ENCODE measurements at places on chromosomes 3 and 15.
A peak's percentile ranks its signal among the peaks of the same experiment; 100 is the strongest.

GRCh38 chr3:9500108-9501050 lies 53.2 kb downstream of the LHFPL4 start:
- DNase-seq = peak; percentile 98

DNA sequence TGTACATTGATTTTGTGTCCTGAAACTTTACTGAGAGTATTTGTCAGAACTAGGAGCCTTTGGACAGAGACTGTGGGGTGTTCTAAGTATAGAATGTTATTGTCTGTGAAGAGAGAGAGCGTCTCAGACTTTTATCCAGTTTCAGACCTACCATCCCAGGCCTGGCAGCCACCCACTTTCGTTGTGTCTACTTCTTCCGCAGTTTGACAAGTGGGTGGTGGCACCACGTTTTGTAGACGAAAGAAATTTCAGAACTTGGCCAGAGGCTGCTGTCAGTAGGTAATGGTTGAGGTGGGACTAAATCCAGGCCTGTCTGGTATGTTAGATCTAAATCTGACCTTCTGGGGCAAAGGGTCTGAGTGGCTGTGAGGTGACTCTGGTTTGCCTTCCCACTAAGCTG lies 13.4 kb upstream of the TRAK1 start:
- DNase-seq = no peak

- no peak for DNase-seq
Measured at GRCh38 chr3:195133013-195133412, 137.9 kb downstream of the XXYLT1 start.

DNA sequence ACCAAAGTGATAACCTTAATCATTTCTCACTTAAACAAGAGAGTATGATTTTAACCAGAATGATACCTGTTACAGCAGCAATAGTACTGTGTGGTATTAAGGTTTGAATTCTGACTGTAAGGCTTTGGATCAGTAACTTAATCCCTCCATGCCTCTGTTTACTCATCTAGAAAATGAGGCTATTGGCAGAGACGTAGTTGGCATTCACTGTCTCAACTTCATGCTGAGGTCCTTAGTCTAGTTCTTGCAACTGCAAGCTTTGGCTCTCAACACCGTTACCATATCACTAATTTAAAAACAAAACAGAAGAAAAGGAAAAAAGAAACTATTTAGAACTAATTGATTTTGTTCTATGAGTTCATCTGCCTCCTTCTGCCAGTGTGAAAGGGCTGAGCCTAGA lies 875.4 kb downstream of the MCTP2 start:
- no peak for DNase-seq

- no peak for DNase-seq
Measured at GRCh38 chr15:45702041-45702440, 67.2 kb downstream of the SQOR start.

GRCh38 chr3:175108613-175109151 lies 249.5 kb downstream of the NAALADL2 start:
- no peak for DNase-seq

GRCh38 chr3:193211984-193212383 lies 29.0 kb upstream of the PLAAT1 start:
- DNase-seq = no peak

GRCh38 chr3:85360742-85361387 lies 402.1 kb downstream of the CADM2 start:
- no peak for DNase-seq

DNA sequence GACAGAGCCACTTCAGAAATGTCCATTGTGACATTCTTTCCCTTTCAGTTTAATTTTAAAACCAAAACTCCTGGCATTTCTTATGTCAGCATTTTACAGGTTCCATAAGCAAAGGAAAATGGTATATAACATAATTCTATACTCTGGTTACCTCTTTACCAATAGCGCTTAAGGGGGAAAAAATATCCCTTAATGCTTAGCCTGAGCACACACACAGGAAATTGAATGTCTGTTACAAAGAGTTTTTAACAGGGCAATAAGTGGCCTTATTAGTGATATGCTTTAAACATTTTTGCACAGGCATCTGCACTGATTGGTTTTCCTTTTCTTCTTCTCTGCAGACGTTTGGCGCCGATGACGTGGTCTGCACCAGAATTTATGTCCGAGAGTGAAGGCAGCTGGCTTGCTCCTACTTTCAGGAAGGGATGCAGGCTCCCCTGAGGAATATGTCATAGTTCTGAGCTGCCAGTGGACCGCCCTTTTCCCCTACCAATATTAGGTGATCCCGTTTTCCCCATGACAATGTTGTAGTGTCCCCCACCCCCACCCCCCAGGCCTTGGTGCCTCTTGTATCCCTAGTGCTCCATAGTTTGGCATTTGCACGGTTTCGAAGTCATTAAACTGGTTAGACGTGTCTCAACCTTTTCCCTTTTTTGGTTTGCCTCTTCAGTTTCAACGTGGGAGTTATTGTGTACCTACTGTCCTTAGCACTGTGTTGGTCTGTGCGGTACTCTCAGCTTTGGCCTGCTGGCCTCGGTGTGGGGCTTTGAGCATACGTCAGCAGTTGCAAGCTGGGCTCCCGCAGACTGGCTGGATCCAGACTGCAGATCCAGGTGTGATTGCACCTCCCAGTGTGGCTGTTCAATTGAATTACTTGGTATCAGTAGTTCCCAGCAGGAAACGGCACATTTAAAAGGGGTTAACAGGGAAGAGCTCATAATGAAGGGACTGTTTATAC lies 7.7 kb downstream of the CRABP1 start:
- DNase-seq = peak; percentile 72

DNA sequence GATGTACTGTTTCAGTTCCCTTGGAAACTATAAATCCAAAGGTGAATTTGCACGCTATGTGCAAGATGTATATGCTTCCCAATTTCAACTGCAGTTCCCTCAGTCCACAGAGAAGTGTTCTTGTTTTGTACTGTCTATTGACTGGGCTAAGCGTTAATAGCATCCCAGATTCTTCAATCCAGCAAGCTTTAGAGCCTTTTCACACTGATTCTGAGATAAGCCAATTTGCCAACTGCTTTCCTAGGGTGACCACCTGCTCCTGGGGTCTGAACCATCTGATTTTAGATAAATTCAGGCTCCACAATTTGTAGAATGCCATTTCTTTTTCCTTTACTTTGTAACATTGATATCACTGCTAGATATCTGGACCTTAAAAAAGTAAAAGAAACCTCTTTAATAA lies 340.1 kb downstream of the PTPRG start:
- no peak for DNase-seq

DNA sequence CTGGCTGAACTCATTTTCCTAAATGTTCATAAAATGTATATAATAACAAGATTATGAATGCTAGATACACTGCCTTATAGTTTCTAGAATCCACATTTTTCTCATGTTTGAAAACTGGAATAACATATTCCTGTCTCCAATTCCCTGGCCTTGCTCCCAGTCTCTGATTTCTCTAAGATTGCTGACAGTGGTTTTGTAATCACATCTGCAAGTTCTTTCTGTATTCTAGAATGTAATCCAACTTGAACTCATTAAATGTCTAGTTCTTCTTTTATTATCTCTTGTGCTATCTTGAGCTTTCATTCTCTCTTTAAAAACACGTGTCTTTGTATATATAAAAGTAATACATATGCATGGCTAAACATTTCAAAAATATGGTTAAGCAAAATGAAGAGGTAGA lies 215.2 kb upstream of the ADAMTS9 start:
- no peak for DNase-seq

DNA sequence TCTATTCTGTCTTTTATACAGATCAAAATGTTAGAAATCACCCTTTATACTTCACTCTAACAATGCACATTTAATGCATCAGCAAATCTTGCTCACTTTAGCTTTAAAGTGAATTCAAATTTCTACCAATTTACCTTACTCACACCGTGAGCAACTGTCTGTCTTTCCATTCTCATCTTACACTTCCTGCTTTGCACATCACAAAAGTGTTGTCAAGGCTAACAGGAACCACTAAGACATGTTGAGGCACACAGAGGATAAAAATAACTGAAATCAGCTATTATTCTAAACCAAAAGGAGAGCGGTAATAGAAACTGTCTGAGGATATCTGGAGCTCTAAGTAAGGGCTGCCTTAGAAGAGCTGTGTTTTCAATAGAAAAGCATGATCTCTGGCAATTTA lies 519.9 kb downstream of the ZBBX start:
- no peak for DNase-seq

DNA sequence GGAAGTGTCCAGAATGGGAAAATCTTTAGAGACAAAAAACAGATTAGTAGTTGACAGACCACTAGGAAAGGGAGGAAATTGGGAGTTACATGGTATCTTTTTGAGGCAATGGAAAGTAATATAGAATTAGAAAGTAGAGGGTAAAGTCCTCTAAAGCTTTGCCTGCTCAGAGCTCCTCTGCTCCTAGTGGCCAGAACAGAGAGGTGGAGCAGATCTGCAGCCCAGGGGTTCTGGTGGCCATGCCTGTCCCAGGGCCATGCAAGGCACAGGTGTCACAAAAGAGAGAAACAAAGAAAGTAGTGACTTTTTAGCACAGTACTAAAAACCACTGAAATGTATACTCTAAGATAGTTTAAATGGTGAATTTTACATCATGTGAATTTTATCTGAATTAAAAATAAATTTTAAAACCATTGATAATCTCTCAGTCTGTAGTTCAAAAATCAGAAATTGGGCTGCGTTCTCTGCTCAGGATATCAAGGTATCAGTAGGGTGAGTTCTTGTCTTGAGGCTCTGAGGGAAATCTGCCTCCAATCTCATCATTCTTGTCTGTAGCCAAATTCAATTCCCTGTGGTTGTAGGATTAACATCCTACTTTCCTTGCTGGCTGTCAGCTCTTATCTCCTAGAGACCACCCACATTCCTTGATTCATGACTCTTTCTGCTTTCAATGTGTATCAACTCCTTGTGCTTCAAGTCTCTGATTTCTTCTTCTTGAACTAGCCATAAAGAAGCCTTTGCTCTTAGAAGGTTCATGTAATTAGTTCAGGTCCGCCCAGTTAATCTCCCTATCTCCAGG lies 23.6 kb downstream of the PYGO1 start:
- no peak for DNase-seq

- DNase-seq = no peak
Measured at GRCh38 chr3:127226946-127227842, 34.3 kb downstream of the PRR23E start.

DNA sequence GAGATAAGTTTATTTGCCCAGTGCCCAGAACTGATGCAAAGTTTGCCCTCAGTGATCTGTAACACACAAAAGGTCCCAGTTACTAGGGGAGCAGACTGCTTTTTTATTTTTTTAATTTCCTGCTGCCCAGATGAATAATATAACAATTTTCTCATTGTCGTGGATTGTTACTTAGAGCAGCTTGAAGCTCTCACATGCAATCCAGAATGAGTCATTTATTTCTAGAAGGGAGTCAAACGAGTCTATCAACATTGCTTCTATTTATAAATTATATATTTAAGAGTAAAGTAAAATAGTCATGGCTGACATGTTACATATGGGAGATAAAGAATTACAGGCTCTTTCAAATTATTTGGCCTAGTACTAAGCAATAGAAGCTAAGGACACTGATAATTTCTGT lies 41.3 kb downstream of the MEIS2 start:
- no peak for DNase-seq

- peak; percentile 26 for DNase-seq
Measured at GRCh38 chr3:56302417-56302816, 165.8 kb downstream of the ERC2 start.

- DNase-seq = no peak
Measured at GRCh38 chr3:104974316-104974715, 392.4 kb upstream of the ALCAM start.

GRCh38 chr3:113266738-113267137 lies 55.4 kb downstream of the BOC start:
- DNase-seq = no peak

DNA sequence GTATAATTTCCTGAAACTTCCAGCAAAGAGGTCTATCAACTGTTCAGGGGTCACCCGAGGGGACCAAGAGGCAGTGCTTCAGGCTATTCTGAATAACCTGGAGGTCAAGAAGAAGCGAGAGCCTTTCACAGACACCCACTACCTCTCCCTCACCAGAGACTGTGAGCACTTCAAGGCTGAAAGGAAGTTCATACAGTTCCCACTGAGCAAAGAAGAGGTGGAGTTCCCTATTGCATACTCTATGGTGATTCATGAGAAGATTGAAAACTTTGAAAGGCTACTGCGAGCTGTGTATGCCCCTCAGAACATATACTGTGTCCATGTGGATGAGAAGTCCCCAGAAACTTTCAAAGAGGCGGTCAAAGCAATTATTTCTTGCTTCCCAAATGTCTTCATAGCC lies 6.8 kb downstream of the GCNT3 start:
- no peak for DNase-seq

DNA sequence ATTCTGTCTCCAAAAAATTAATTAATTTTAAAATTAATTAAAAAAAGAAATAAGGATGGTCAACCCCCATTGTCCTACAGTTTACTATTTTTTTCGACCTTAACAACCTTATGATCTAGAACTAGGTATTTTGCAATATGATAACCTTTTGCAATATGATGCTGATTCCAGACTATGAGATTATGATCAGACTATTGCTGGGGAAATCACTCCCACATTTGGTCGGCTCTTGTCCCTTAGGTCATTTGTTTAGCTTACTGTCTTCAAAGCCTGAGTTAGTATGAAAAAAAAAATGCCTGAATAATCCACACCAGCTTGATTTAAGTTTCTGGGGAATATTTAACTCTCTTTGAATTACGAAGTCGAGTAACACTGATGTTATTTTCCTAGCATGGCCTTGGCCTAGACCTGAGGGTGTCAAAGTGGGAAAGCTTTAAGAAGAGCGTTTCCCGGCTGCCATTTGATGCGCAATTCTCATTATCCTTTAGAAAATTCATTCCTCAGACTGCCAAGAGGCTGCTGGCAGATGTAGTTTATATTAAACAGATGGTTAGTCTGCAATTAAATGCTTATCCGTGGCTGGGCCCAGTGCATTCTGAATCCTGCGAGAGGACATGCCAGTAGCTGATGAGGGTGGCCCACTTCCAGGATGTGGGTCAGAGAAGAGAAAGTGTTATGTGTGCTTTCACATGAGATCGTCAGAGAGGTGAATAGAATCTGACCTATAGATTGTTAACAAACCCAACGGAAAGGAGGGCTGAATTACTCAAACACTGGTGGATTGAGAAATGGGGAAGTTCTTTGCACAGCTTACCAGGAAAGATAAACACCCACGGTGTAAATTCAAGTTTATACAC lies 496.0 kb upstream of the THBS1 start:
- peak; percentile 39 for DNase-seq

GRCh38 chr3:163878396-163878795 lies 1199.9 kb downstream of the SI start:
- no peak for DNase-seq

- peak; percentile 75 for DNase-seq
Measured at GRCh38 chr3:14414846-14415464, 12.5 kb downstream of the SLC6A6 start.

- DNase-seq = no peak
Measured at GRCh38 chr3:51530485-51530884, 8.0 kb upstream of the RAD54L2 start.

- no peak for DNase-seq
Measured at GRCh38 chr15:60580650-60581376, 101.9 kb upstream of the ICE2 start.

DNA sequence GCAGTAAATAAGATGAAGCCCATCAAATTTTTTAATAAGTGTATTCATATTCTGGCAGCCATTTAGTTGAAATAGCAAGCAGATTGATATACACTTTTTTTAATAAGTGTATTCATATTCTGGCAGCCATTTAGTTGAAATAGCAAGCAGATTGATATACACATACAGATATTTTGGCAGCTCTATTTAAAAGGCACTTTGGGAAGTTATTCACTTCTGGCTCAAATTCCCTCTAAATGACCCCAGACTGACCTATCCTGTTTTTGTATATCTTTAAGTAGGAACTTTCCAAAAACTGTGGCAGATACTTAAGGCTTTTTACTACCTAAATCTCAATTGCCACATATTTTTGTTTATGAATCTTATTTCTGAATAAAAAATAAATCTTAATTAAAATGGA lies 122.3 kb downstream of the PLD1 start:
- no peak for DNase-seq

Data from osteoblast (primary cell).